ENCODE measurements at places on chromosomes 6 and 20.

GRCh38 chr6:24520929-24521546, 26.3 kb downstream of the ALDH5A1 start:
- peak; percentile 16 for DNase-seq

DNA sequence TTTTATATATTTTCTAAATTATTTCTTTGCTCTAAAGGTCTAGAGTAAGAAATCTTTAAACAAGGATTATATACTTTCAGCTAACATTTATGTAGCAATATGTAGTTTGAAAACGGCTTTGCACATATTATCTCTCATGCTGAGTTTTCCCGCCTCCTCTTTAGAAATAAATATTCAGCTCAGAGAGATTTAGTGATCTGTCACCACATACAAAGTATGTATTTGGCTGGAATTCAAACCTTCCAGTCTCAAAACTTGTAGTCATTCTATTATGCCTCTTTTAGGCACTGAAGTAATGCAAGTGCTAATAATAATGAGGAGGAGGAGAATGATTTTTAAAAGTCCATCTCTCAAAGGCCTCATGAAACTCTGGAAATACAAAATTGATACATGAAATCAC, 525.0 kb downstream of the GRIK2 start:
- no peak for DNase-seq

DNA sequence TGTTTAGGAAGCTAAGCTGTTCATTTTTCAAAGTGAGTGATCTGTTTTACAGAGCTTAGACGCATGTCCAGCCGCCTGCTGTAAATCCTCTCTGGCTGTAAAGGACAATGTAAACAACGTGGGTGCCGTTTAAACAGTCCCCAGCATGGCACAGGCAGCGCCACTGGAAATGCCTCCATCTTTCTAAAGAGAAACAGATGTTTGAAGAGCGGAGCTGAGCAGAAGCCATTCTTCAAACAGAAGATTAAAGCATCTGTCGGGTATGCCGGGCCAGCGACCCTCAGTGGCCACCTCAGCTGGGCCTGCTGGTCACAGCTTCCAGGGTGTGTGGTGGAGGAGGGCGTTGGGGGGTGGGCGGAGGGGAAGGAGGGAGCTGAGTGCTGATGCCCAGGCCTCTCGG, 138.6 kb downstream of the ERMARD start:
- no peak for DNase-seq

DNA sequence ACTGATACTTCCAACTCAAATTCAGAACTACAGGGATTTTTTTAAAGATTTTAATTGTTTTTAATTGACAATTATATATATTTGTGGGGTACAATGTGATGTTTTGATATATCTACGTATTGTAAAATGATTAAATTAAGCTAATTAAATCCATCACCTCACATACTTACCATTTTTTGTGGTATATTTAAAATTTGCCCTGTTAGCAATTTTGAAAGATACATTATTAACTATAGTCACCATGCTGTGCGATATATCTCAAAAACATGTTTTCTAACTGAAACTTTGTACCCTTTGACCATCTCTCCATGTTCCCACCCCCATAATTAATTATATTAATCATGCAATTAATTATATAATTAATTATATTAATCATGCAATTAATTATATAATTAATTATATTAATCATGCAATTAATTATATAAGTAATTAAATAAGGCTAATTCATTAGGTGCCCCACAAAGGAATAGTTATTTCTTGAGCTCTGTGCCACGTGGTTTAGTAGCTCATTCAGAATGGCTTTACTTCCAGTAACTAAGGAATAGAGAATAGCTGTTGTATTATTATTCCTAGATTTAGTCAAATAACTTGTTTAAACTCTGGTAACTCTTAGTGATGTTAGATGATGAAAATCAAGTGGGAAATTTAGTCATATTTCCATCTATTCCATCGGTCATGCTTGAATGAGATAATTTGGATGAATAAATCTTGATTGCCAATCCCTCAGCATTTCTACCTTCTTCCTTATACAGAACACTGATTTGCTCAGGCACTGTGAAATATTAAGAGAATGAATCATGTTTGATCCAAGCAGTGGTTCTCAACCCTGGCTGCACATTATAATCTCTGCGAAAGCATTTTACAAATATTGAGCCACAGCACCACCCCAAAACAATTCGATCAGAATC, 25.1 kb downstream of the LOC128125822 start:
- DNase-seq, result no peak

GRCh38 chr6:23875006-23875405, 251.0 kb upstream of the NRSN1 start:
- no peak for DNase-seq

- no peak for DNase-seq
Observed at GRCh38 chr6:159977904-159978268, 9.0 kb downstream of the IGF2R start.

- DNase-seq, result no peak
Observed at GRCh38 chr20:32560989-32561830, 23.9 kb downstream of the NOL4L start.

DNA sequence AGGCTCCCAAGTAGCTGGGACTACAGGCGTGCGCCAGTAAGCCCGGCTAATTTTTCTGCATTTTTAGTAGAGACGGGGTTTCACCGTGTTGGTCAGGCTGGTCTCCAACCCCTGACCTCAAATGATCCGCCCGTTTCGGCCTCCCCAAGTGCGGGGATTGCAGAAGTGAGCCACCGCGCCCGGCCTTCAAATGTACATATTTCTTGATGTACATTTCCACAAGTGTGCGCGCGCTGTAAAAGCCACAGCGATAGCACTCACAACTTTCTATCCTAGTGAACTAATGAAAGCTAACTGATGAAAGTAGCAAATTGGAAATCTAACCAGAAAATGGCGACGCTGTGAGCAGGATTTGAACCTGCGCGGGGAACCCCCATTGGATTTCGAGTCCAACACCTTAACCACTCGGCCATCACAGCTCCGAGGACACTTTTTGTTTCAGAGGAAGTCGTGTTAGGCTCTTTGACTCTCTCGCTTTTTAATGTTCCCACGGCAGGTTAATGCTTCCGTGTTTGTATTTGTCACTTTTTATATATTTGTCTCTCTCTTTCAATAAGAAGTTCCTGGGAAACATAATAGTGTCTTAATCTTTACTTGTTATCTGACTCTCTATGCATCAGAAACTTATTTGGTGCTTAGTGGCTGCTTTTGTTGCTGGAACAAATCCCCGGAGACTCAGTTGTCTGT, 199.4 kb upstream of the ZNF184 start:
- no peak for DNase-seq

GRCh38 chr6:109315341-109316110, 66.7 kb downstream of the CD164 start:
- DNase-seq, result no peak

GRCh38 chr6:63635215-63635587, 401 bp upstream of the PHF3 start:
- DNase-seq, result no peak

DNA sequence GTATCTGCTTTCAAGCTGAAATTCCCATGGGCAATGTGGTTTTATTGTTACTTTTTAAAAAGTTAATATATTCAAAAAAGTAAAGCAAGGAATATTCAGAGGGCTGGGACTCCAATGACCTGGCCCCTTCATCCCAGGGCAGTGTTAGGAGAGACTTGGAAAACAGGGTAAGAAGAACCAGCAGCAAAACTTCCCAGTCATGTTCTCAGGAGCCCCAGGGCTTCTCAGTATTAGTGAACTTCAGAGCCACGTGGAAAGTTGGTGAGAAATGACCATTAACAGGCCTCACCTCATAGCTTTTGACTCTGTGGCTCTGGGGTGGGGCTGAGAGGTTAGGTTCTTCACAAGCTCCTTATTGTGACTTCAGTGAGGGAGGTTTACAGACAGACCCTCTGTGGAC, 230.4 kb upstream of the KCNG1 start:
- DNase-seq, result no peak

DNA sequence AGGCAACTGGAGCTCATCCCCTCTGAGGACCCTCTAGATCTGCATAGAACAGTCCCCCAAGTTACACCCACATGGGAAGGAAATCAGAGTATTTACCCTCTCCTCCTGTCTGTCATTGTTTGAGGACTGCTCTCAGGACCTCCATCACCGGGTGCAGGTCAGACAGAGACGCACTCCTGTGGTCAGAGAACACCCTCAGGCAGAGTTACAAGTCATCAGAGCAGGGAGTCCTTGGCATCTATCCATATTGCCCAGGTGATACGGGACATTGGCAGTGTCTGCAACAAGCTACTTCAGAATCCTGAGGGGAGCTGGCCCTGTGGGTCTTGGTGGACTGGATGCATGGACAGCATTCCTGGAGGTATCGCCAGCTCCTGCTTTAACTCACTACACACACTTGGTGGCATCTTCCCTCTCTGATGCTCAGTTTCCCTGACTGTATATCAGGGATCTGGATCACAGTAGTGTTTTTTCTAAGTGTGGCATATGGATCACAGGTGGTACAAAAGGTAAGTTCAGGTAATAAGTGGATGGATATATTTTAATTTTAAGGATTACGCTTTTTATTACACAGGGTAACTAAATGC, 15.1 kb upstream of the ISM1 start:
- no peak for DNase-seq

DNA sequence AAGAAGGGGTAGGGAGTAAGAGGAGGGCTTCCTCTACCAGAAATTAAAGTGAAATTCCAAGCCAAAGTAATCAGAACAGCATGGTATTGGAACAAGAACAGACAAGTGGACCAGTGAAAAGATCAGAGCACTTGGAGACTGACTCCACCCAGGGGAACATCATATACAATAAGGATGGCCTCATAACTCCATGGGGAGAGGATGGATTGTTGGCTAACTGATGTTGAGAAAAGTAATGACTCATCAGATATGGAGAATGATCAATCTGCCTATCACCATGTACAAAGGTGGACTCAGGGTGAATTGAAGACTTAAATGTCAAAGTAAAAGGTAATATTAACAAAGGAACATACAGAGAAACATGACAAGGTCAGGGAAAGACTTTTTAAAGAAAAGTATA, 12.8 kb downstream of the SLC22A3 start:
- DNase-seq, result no peak

GRCh38 chr6:36515844-36516243, 31.4 kb downstream of the STK38 start:
- no peak for DNase-seq

DNA sequence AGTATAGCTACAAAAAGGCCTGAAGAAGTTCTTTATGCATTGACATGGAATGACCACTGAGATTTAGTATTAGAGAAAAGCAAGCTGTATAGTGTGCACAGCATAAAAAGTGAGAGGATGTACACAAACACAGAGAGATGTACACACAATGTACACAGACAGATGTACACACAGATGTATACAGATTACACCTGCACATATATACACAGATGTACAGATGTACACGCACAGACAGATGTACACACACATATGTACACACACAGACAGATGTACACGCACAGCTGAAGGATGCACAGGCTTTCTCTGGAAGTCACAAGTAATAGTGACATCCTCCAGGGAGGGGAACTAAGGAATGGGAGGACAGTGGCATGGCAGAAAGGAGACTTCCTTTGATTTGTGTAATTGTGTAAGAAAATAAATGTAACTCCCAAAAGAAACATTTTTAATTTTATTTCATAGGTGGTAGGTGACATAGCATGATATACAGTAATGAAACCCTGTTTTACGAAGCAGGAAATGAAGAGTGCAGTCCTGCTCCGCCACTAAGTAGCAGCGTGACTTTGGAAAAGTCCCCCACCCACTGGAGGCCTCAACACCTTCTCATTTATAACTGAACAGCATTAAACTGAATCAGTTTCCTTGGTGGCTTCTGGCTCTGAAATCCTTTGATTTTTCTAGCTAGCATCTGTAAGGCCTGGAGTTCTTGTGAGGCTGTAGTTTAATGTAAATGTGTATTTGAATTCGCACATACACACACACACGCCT, 14.1 kb downstream of the NFATC2 start:
- DNase-seq, result no peak

DNA sequence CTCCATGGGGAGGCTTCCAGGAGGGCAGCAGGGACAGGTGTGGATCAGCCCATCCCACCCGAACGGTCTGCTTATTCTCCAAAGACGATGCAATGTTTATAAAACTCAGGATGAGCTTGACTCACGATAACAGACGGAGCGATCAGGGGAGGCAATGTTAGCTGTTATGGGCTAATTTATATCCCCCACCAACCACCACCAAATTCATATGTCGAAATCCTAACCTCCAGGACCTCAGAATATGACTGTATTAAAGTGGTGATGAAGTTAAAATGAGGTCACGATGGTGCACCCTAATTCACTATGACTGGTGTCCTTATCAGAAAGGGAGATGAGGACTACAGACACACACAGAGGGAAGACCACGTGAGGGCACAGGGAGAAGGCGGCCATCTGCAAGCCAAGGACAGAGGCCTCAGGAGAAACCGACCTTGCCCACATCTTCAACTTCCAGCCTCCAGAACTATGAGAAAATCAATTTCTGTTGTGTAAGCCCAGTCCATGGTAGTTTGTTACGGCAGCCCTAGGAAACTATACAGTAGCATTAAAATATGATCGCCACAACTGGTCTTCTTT, 7.0 kb downstream of the ADTRP start:
- DNase-seq, result no peak

DNA sequence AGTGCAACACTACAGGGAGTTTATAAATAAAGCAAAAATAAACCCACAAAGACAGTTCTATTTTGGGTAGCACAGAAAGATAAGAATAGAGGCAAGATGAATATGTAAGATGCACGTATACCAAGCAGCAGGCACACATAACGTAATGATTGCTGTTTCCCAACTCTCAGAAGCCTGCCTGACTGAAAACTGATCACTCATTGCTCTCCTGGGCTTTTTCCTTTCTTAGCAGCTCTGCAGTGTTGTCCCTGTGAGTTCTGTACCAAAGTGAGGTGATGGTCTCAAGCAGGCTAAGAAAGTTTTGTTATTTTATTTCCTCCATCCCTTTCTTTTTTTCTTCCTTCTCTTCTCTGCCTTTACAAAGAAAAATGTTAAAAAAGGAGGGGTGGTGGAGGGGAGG, 522.0 kb upstream of the MAN1A1 start:
- DNase-seq, result no peak

GRCh38 chr20:36483919-36484808, 57.2 kb upstream of the MYL9 start:
- DNase-seq, result no peak

GRCh38 chr20:34887023-34887422, 10.6 kb downstream of the ACSS2 start:
- DNase-seq, result no peak

DNA sequence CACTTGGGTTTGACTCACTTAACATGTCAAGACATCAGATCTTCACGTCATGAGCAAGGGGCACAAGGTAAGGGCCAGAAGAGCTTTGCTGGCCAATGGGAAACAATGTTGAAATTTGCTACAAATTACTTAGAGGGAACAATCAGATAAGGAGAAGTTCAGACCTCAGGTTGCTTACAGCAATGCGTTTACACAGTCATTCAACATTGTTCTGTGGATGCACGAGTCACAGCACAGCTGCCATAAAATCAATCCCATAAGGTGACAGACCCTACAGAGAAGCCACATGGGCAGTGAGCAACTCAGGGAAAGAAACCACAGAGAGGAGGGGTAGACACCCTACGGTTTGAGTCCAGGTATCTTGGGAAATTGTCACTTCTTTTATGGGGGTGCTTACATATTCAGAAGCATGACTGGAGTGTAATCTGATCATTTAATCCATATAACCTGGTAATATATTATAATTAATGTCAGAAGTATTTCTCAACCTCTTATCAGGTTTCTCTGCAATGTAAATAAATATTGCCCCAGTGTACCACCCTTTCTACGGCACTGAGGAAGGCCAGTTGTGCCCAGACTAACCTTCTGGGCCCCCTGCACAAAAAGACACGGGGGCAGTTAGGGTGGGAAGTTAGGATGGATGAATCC, 2.3 kb upstream of the SLC22A2 start:
- no peak for DNase-seq
